ENCODE measurements at places on chromosomes 5 and 9.
A peak's percentile ranks its signal among the peaks of the same experiment; 100 is the strongest.

GRCh38 chr5:163424836-163425235, 12.6 kb upstream of the CCNG1 start:
- DNase-seq = no peak

GRCh38 chr9:115957585-115957984, 196.0 kb upstream of the PAPPA start:
- DNase-seq = no peak

DNA sequence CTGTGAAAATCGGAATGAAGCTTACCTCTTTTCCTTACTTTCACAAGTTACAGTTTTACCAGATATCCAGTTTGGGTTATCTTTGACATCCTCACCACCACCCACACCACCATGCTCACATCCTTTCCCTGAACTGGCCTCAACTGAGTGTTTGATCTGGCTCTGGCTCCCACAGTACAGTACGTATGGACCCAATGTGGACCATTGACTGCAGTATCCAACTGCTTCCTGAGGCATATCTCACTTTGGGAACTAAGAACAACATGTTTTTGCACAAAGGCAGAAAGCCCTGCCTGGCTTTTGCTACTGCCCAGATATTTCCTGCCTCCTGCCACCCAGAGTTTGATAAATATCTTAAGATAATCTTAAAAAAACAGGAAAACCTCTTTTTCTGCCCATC, 1232.0 kb upstream of the CDH18 start:
- DNase-seq = no peak

- DNase-seq = no peak
Measured at GRCh38 chr9:6194934-6195333, 20.7 kb upstream of the IL33 start.

DNA sequence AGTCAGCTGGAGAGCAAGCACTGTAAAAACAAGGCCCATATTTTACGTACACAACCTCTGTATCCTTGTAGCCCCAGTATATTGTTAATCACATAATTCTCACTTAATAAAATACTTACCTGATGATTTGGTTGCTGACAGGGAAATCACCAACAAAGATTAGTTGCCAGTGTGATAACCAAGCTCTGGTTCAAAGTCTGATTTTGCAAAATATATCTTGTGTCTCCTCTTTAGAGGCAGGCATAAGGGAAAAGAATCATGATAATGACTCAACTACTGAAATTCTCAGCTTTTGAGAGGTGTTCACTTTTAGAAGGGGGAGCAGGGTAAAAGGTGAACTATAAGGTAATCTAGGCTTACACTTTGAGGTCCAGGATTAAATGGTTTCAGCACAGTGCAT, 351.1 kb upstream of the CD180 start:
- DNase-seq = no peak

DNA sequence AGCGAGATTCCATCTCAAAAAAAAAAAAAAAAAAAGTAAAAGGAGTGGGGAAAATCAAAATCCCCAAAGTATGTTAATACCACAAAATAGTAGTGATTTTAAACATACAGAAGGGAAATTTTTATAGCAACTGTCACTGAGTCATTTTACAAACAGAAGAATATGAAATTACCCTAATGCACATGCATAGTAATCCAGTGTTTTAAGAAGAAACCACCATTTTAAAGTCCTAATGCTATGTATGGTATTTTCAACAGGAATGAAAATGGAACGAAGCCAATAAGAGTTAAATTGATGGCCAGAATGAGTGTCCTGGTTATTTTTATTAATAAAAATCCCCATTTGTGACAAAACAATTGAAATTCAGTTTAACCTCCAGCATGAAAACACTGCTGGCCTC, 26.7 kb upstream of the NXNL2 start:
- no peak for DNase-seq

DNA sequence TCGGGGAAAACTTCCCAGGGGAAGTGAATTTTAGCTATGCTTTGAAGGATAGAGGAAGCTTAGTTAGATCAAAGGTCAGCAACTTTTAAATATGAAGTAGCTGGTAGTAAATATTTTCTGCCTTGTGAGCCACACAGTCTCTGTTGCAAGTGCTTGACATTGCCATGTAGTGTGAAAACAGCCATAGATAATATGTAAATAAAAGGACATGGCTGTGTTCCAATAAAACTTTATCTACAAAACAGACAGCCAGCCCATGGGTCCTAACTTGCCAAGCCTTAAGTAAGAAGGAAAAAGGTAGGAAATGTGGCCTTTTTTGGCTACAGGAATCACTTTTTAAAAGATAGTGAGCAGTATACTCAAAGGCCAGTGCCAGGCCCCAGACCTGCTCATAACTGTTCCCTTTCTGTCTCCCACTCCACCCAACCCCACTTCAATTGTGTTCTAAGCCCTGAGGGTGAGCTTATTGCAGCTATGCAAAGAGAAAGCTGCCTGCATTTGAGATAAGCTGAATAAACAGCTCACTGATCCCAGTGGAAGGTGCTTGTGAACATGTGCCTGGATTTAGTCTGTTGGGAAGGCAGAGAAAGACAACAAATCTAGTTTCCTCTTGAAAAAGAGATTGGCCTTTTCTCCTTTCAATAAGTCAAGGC, 113.0 kb upstream of the TRIM32 start:
- peak; percentile 81 for DNase-seq

- DNase-seq = peak; percentile 99
Measured at GRCh38 chr5:41903892-41904799, at the start of gene RIMOC1. Gene RIMOC1, plus strand, starts transcription at chr5:41904344. Its CDS starts 24 bp downstream, at chr5:41904368.

GRCh38 chr5:62082370-62082801, 223.6 kb upstream of the KIF2A start:
- no peak for DNase-seq

- no peak for DNase-seq
Measured at GRCh38 chr5:140075371-140075770, 32.3 kb upstream of the NRG2 start.

- DNase-seq = no peak
Measured at GRCh38 chr5:163889369-163889768, 383.9 kb downstream of the MAT2B start.

Data from NCI-H345 (cell line).